ENCODE measurements at places on chromosomes 4 and X.

GRCh38 chr4:125736057-125736456, 421.3 kb downstream of the FAT4 start:
- no peak for DNase-seq

GRCh38 chr4:124318292-124318691, 394.2 kb downstream of the ANKRD50 start:
- DNase-seq: no peak

- DNase-seq: no peak
These were observed 266.2 kb upstream of the LDB2 start for GRCh38 chr4:17164666-17165065.

- no peak for DNase-seq
These were observed 9.9 kb downstream of the VEGFC start for GRCh38 chr4:176782794-176783193.

- no peak for DNase-seq
These were observed 146.8 kb upstream of the USP9X start for GRCh38 chrX:40938423-40938822.

DNA sequence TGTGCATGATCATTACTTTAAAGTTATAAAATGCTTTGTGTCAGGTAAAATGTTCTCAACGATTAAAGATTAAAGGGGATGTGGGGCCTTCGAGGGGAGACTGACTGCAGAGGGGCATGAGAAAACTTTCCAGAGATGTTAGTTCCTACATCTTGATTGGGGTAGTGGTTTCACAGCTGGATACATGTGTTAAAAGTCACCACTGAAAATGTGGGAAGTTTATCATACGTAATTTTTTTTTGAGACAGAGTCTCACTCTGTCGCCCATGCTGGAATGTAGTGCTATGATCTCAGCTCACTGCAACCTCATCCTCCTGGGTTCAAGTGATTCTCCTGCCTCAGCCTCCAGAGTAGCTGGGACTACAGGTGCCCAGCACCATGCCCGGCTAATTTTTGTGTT, 79.5 kb downstream of the RBM47 start:
- DNase-seq: no peak

DNA sequence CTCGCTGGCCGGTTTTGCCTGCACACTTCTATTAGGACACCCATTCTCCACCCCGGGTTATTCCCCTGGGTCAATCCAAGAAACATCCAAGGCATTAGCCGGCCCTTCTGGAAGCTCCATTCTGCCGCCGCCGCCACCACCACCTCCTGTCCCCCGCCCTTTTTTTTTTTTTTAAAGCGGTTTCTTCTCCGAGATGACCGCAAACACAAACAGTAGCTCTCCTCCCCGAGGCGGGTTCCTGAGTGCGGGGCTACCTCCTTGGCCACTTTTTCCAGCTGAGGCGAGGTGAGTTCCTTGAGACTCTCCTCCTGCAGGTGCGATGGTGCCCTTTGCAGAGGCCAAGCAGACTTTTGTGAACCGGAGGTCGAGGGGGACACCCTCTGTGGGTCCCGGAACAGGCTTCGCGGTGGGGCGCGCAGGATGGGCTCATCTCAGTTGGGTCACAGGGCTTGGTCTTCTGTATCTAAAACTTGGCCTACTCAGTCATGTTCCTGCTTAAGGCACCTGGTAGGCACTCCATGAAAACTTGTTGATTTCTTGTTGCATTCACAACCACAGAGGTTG, 930 bp downstream of the NWD2 start:
- DNase-seq: no peak

DNA sequence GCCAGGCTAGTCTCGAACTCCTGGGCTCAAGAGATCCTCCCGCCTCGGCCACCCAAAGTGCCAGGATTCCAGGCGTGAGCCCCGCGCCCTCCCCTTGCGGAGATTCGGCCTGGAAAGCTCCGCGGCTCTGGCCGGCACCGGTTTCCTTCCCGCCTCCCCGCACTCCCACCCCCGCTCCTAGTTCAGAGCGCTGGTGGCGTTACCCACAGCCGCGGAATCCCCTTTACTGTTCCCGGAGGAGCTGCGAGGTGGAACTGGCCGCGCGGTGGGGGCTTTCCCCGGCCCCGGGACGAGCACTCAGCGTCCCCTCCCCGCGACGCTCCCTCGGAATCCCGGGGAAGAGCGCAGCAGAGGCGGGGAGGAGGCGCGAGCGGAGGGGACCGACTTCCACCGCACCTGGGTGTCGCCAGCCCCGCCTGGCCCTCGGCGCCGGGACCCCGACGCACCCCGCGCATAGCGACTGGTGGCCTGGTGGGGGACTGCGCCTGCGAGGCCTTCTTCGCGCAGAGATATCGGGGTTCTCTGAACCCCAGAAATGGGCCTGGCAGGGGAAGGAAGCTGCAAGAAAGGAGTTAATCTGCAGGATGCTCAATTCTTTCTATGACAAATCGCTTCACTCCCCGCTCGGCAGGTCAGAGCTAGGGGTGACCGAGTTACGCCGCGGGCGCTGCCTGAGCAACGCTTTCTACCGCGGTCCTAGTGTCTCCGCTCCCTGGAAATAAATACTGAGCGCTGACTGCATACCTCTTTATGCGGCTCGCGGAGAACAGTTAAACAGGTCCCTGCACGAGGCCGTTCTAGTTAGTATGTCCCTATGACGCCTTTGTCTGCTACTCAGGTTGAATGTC, 14.6 kb upstream of the SLC25A4 start:
- DNase-seq: no peak

DNA sequence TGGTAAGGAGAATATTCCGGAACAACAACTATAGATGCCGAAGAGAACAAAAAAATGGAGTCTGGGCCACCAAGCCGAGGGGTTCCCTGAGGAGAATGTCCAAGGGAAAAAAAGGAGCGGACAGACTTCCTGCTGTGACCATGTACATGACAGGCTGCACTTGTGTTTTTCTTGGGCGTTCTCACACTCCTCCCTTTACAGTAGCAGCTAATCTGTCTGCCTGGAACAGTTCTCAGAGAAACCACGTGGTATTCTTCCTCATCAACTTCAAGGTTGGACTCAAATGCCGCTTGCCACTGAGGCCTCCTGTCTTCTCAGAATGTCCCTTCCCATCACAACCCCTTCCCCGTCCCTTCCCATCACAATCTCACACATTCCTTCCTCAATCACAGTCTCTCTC, 30.8 kb upstream of the MTNR1A start:
- no peak for DNase-seq

- DNase-seq: no peak
These were observed 39.1 kb upstream of the NSUN7 start for GRCh38 chr4:40710484-40711254.

GRCh38 chr4:105495667-105496066, 21.8 kb upstream of the PPA2 start:
- DNase-seq: no peak

DNA sequence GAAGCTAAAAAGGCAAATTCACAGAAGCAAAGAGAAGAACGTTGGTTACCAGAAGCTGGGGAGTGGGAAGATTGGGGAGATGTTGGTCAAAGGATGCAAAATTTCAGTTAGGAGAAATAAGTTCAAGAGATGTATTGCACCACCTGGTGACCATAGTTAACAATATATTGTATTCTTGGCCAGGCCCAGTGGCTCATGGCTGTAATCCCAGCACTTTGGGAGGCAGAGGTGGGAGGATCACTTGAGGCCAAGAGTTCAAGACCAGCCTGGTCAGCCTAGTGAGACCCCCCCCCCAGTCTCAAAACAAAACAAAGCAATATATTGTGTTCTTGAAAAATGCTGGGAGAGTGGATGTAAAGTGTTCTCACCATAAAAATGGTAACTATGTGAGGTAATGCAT, 67.9 kb downstream of the TAB3 start:
- no peak for DNase-seq

DNA sequence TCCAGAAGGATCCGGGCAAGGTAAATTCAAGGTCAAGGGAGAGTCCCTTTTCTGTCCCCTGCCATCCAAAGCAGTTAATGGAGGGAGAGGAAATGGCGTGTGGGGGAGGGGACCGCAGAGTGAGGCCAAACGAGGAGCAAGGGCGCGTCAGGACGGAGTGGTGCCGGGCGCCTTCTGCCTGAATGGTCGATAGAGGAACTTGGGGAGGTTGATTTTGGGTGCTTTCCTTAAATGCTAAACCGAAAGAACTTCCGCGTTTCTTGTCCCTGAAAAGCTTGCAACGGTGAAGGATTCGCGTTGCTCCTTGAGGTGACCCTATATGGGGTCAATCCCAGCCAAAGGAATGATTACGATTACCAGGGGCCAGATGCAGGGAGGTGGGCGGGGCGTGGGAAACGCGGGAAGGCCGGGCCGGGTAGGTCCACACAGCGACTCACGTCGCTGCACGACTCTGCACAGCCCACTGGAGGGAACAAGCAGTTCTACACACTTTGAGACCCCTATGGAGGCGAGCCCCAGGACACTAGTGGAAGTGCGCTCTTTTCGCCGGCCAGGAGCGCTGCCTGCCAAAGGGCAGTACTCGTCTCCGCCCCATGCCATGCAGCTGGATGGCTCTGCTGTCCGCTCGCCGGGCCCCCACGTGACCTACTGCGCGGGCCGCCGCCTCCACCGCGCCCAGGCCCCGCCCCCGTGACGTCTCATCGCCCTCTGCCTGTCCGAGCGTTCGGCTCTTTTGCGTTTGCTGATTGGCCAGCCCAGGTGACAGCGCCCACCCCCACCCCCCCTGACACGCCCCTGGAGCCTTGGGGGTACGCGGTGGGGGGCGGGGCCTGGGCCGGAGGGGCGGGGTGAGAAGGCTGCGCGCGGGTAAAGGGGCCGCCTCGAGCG, 452 bp upstream of the GK start:
- DNase-seq: no peak

DNA sequence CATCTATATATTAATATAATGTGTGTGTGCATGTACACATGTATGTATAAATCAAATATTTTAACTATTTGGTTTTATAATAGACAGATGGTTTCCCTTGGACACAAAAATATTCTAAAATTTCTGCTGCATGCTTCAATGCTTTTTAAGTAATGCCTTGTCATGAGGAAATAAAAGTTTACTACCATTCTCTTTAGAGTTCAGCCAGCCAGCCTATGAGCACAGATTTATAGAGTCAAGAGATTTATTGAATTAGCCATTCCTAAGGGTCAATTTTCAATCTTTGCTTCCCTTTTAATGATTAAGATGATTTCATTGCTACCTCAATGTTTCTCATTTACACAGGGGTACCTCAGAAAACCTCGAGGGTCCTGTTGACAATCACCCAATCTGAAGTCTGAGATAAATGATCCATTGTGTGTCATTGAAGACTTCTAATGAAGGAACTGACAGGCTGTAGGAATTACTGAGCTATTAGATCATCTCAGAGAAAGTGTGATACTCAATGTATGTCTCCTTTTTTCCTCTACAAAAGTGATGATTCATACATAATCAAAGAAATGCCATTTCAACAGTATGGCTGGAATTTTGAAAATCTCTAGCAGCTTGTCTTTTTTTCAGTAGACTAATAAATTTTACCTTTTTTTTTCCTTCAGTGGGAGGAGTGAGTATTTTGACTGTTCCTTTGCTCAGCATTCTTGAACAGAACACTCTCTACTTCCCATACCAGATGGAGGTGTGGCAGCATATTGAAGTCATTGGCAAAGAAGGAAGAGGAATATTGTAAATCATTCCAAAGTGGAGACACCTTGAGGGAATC, 222.6 kb upstream of the PCDH18 start:
- no peak for DNase-seq

- DNase-seq: no peak
These were observed 5.2 kb upstream of the OPN1LW start for GRCh38 chrX:154138857-154139256.

DNA sequence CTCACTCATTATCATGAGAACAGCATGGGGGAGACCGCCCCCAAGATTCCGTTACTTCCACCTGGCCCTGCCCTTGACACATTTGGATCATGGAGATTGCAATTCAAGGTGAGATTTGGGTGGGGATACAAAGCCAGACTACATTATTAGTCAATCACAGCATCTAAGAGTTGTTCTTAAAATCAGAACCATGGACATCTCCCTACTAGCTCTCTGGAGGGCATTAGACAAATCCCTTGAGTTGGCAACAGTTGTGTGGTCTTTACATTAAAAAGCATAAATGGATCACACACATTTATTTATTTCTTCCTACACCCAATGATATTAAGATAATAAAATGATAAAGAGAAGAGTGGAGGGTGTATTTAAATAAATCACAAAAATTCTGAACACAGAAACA, 262.8 kb upstream of the VCX start:
- DNase-seq: no peak

DNA sequence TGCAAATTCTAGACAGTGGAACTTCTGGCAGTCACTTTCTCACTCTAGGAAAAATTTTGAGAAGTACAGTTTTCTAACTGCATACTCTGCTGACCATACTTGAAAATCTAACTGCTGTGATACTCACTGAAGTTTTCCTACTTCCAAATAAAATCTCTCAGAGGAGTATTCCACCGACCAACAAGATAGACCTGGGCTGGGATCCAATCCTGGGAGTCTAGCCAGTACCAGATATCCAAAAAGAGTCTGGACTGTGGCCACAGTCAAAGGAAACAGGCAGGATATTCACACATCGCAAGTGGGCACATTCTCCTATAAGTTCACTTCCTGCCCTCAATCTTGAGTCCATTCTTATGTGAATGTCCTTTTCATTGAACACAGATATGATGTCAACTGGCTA, 1138.7 kb upstream of the PCDH7 start:
- DNase-seq: no peak

DNA sequence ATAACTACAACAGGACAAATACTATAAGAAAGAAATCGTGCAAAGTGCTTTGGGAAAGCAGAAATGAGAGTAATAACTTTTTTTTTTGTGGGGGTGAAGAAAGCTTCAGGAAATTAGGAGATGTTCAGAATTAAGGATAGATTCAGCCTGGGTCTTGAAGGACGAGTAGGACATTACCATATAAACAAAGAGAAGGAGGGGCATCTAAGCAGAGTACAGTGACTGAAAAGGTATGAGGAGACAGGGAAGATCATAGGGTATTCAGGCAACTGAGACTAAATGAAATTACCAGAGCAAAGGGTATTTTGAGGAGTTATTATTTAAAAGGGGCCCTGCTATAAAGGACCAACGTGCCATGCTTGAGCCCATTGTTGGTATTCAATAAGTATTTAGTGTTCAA, 3.1 kb upstream of the STAP1 start:
- DNase-seq: no peak

- DNase-seq: no peak
These were observed 345.3 kb upstream of the LCORL start for GRCh38 chr4:18366892-18367291.

GRCh38 chrX:100265179-100265578, 144.9 kb downstream of the PCDH19 start:
- DNase-seq: no peak

Measured in vagina (tissue), 2 donors.